A673 (cell line): ENCODE measurements at places on chromosomes 12 and 14. TPM values are rescaled to one million over a fixed set of nuclear protein-coding genes. Genes with fewer than 3 reads are reported as not detected.
A peak's percentile ranks its signal among the peaks of the same experiment; 100 is the strongest.

Gene KCNH5
- total RNA-seq, result 27.9 and 31.8 TPM in 2 replicates

DNA sequence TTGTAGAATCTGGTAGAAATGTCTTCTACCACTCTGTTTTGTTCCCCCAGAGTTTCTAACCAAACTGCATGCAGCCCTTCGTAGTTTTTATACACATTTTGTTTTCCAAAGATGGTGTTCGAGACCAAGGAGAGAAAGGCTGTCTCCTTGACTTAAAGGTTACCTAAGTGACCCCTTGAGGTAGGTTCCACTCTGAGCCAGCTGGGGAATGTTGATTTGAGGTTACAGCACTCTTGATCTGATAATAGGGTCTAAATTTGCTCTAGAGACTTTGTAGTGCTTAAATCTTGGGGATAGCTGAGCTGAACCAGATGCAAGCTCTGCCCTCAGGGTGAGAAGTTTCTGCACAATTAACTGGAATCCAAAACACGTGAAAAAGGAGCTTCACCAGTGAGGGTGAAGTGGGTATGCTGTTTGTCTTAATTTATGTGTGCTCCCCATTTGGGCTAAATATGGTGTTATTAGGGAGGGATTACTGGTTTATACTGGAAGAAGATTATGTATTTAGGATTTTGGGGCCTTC, 3.1 kb downstream of the TMBIM6 start:
- H3K4me3 ChIP-seq, result no peak overlapping the region
- DNase-seq, result no peak
- no peak overlapping the region for H3K27ac ChIP-seq
- H3K36me3 ChIP-seq, result no peaks in the 10 kb centered on the region

- no peaks in the 10 kb centered on the region for H3K36me3 ChIP-seq
- no peak overlapping the region for H3K4me3 ChIP-seq
- no peaks in the 10 kb centered on the region for H3K27me3 ChIP-seq
- H3K27ac ChIP-seq, result no peak overlapping the region
- peaks cover under 1% of the 10 kb centered on the region for H3K4me1 ChIP-seq
- no peak for DNase-seq
Observed at GRCh38 chr12:93704122-93704521, 26.9 kb downstream of the CRADD start.

DNA sequence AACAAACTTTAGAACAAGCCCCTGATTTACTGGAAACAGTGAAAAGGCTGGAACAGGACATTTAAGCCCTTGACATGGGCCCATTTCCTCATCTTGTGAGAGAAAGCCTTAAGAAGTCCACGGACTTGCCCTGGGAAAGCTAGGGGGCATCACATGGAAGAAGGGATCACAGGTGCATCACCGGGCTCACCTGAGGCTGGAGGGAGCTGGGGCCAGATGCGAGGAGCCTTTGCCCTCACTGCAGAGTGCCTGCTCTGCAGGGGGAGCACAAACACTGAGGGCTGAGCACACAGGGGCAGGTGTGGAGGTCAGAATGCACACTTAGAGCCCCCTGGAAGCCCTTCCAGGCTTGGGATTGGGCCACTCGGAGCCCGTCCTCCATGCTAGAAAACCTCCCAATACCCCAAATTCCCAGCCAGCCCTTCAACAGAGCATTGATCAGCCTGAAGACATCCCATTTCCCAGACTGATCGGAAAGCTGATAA, 5.2 kb upstream of the KRT1 start:
- H3K36me3 ChIP-seq, result no peaks in the 10 kb centered on the region
- no peaks in the 10 kb centered on the region for H3K4me1 ChIP-seq
- H3K4me3 ChIP-seq, result no peak overlapping the region

- H3K36me3 ChIP-seq, result no peaks in the 10 kb centered on the region
- no peak overlapping the region for H3K4me3 ChIP-seq
- no peaks in the 10 kb centered on the region for H3K4me1 ChIP-seq
- no peak for DNase-seq
- H3K27ac ChIP-seq, result no peak overlapping the region
Observed at GRCh38 chr12:25041006-25041741, 92.3 kb upstream of the BCAT1 start.

GRCh38 chr14:105013150-105013785, 7.6 kb downstream of the CDCA4 start:
- peak; percentile 51 for DNase-seq
- peaks cover 39% of the 10 kb centered on the region for H3K4me1 ChIP-seq
- H3K4me3 ChIP-seq, result no peak overlapping the region
- no peak overlapping the region for H3K27ac ChIP-seq

DNA sequence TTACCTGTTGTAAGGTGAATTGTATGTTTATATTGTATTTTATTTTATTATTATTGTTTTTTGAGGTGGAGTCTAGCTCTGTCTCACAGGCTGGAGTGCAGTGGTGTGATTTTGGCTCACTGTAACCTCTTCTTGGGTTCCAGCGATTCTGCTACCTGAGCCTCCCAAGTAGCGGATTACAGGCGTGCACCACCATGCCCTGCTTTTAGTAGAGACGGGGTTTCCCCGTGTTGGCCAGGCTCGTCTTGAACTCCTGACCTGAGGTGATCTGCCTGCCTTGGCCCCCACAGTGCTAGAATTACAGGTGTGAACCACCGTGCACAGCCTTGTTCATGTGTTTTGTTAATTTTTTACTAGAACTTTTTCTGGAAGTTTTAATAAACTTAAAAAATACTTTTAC, 3.8 kb downstream of the ATF7IP start:
- H3K4me1 ChIP-seq, result peaks cover 27% of the 10 kb centered on the region
- H3K4me3 ChIP-seq, result no peak overlapping the region
- no peak for DNase-seq

Gene HOXC9
- total RNA-seq, result 21.1 and 22.3 TPM in 2 replicates

DNA sequence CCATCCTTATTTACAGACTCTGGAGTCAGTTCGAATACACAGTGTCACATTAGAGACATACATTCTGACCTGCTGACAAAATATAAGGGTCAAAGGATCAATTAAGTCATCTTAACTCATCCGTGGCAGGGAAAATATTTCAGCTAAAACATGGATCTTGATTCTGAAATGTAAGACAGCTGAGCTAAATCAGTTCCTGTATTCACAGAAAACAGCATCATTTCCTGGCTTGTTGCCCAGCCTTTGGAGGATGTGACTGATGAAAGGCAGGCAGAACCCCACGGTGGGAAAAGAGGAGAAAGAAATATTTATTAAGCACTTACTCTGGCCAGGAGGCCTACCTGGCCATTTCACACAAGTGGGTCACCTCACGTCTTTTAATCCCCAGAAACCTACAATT, 101.9 kb downstream of the GAS2L3 start:
- no peak overlapping the region for H3K27ac ChIP-seq
- H3K4me3 ChIP-seq, result no peak overlapping the region
- peak; percentile 82 for DNase-seq
- peaks cover 4% of the 10 kb centered on the region for H3K4me1 ChIP-seq
- H3K36me3 ChIP-seq, result no peaks in the 10 kb centered on the region

DNA sequence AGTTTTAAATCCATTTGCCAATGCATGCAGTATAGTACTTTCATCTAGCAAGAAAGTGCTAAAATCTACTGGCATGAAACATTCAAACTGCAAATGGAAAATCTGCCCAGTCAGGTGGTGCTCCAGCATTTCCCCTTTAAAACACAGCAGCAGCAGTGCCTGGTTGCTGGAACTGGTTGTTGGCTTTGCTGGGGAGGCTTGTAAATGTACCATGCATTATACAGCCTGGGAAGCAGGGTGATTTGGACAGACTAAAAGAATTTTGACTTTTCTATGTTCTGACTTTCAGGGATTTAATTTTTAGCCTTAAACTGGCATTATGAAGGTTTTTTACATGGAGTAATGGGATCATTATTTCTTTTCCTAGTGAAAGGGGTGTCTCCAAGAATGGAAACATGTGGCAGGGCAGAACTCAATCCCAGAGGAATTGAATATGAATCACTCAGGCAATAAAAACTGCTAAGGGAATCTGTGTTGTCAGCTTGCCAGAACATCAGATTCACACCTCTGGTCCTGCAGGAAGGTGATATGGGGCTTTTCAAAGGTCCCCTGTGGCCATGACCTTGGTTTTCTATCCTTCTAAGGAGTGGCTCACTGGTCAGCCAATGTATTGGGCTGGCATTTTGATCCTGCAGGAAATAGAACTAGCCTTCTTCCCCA, 9.0 kb upstream of the PAX9 start:
- no peaks in the 10 kb centered on the region for H3K36me3 ChIP-seq
- H3K27ac ChIP-seq, result no peak overlapping the region
- no peaks in the 10 kb centered on the region for H3K27me3 ChIP-seq
- peaks cover 24% of the 10 kb centered on the region for H3K4me1 ChIP-seq
- H3K4me3 ChIP-seq, result no peak overlapping the region
